Left cardiac atrium (tissue), 4 donors: ENCODE measurements at places on chromosomes 13 and 19. TPM values are rescaled to one million over a fixed set of nuclear protein-coding genes. Genes with fewer than 3 reads are reported as not detected.

GRCh38 chr19:51503286-51503817 is 1.8 kb upstream of the SIGLEC12 start:
- no peak for DNase-seq

- DNase-seq = no peak
These were observed 560 bp downstream of the NDUFA7 start for GRCh38 chr19:8320564-8321066.

GRCh38 chr13:26680123-26680450 is 80.5 kb downstream of the GPR12 start:
- no peak for DNase-seq

DNA sequence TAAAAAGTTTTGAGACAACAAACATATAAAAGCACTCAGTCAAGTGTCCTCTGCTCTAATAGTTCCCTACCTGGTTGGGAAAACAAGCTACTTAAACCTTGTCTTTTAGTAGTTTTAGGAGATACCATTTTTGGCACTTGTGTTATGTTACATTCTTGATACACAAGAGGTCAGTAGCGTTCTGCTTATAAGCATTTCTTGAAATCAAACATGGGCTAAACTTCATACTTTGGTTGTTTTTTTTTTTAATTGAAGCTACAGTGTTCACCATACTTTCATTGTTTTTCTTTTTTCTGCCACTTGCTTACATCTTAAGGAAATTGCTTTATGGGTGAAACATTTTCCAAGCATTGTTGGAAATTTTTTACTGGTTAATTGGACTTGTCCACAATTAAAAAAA is 12.9 kb downstream of the NHLRC3 start:
- no peak for DNase-seq

DNA sequence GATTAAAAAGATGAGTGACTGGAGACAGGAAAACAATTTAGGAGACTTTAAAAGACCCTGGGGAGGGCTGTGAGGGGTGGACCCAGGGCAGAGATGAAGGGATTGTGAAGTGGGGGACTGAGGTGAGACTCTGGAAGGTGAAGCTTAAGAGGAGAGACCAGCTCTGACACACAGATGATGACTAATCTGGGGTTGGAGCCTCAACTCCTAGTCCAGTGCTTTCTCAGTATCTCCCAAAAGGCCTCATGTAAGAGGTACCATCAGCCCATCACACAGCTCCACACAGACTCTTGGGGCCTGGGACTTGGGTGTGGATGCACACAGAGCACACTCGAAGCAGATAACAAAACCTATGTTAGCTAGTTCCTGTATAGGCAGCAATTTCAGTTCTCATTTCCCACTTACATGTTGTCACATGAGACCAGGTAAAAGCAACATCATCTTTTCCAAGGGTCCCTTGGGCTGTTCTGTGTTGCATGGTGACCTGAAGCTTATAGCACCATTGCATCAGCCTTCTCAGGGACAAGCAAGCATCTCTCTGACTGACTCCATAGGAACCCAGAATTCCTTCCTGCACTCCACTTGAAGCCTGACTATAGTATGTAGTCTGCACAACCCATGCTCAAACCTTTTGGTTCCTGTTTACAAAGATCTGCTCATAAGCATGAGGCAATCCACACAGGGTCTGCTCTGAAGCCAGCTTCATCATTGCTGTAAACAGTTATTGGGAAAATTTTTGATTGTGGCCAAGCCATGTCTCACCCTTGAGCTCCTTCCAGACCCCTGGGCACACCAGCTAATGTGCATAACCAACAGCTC is 88.6 kb upstream of the MYCBP2 start:
- no peak for DNase-seq

DNA sequence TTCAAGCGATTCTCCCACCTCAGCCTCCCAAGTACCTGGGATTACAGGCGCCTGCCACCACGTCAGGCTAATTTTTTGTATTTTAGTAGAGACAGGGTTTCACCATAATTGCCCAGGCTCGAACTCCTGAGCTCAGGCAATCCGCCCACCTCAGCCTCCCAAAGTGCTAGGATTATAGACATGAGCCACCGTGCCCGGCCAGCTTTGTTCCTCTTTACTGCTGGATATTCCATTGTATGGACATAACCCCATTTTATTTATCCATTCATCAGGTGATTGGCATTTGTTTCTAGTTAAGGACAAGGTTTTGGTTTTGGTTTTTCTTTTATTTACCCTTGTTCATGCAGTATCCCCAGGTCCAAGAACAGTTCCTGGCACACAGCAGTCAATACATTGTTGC is 4.1 kb upstream of the RPS9 start:
- DNase-seq = no peak

DNA sequence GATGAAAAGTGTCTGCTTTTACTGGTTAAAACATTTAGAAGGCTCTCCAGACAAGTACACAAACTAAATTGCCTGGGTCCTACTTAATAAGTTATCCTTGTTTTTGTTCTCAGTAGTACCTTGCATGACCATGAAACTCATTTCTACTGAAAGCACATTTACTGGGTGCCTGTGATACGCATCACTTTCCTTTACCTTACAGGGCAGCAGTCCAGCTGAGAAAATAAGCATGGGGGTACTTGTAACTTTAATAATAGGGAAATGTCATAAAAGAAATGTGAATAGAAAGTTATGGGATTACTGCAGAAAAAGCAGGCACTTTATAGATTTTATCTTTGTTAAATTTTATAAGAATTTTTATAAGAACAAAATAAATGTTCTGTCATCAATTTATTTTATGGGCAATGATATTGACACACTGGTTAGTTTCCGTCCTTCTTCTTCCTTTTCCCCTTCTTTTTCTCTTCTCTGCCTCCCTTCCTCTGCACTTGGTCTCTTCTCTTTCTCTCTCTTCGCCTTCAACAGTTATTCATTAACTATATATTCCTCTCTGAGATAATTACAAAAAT is 107.3 kb upstream of the AKAP11 start:
- DNase-seq = no peak

- DNase-seq = no peak
These were observed 20.3 kb upstream of the CEACAM1 start for GRCh38 chr19:42548552-42548951.

- DNase-seq = no peak
These were observed 5.9 kb downstream of the DAND5 start for GRCh38 chr19:12975221-12975741.

GRCh38 chr19:12786141-12786870 is 5.0 kb upstream of the JUNB start:
- peak; percentile 72 for DNase-seq

DNA sequence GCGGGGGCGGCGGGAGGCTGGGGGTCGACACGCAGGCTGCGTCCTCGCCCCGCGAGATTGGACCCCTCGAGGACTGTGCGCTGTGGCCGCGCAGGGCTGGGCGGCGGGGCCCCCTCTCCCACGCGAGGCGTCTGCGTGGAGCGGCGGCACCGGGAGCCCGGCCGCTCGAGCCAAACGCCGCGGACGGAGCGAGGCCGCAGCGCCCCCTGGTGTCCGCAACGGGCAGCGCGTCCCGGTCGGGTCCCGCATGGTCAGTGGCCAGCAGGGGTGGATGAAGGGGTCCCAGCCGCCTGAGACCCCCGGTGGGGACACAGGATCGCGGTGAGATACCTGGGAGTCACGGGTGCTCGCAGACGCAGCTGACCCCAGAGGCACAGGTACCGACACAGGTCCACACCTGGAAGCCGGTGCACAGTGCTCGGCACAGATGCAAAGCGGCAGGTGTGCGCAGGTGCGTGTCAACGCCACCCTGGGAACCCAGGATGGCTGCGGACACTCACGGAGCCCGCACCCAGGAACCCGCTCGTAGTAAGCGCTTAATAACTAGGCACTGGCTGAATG is 2.1 kb upstream of the CIRBP start:
- peak; percentile 77 for DNase-seq

DNA sequence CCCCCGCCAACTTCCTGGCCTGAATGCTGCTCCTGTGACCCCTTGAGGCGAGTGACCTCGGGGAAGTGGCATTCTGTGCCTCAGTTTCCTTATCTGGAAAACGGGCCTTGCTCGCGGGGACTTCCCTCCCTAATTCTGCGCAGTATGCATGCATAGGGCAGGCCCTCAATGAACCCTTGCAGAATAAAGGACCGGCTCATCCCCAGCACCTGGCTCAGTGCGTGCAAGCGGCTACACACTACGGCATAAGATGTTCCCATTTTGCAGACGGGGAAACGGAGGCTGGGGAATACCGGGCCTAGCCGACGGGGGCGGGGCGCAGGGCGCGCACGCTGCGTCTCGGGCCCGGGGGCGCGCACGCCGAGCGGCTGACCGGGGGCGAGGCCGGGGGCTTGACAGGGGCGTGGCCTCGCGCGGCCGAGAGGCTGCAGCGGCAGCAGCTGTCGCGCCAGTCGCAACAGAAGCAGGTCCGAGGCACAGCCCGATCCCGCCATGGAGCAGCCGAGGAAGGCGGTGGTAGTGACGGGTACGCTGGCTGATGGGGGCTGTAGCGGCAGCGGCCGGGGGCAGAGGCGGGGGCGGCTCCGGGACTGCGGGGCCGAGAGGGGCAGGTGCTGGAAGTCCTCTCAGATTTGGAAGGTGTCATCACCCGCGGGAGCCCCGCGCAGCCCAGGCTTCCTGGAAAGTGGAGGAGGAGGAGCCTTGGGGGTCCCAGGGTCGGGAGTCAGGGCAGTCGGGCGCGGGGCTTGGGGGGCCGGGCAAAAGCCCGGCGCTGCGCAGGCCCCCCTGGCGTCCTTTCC is at the start of gene PGPEP1:
Gene PGPEP1 (plus strand): TSS at position 409 of the 800 bp plus-strand sequence. CDS start 84 bp downstream, at position 493.
- DNase-seq = peak; percentile 80

- no peak for DNase-seq
These were observed 179.8 kb downstream of the PRR20E start for GRCh38 chr13:57346786-57347185.

- DNase-seq = no peak
These were observed 502 bp downstream of the VRK3 start for GRCh38 chr19:50024719-50025021.

- DNase-seq = no peak
These were observed 9.8 kb upstream of the ZSCAN5A start for GRCh38 chr19:56324436-56324835.

- DNase-seq = peak; percentile 54
These were observed 20.4 kb upstream of the ZNF91 start for GRCh38 chr19:23415561-23416191.

GRCh38 chr19:58229255-58229639 is 533 bp downstream of the ZNF544 start:
- DNase-seq = no peak

- no peak for DNase-seq
These were observed 107.2 kb downstream of the NALCN start for GRCh38 chr13:101309014-101309619.

GRCh38 chr13:59461411-59461810 is 702.3 kb downstream of the DIAPH3 start:
- no peak for DNase-seq

- DNase-seq = no peak
These were observed 975.5 kb downstream of the OLFM4 start for GRCh38 chr13:54004026-54004699.

DNA sequence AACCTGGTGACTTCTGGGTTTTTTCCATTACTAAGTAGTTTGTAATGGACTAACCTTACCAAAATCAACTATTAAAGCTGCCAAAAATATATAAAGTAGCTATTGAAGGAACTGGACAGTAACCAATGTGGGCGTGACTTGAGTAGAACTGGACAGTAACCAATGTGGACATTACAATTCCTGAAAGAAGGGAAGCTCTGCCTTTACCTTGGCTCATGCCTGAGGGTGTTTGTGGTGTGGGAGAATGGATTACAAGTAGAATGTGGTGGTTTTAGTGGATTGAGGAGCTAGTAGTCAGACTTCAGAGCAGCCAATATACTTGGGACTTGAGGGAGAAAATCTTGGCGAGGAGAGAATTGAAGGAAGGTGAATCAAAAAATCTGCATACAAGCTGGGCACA is 17.5 kb downstream of the LRRC63 start:
- DNase-seq = no peak

DNA sequence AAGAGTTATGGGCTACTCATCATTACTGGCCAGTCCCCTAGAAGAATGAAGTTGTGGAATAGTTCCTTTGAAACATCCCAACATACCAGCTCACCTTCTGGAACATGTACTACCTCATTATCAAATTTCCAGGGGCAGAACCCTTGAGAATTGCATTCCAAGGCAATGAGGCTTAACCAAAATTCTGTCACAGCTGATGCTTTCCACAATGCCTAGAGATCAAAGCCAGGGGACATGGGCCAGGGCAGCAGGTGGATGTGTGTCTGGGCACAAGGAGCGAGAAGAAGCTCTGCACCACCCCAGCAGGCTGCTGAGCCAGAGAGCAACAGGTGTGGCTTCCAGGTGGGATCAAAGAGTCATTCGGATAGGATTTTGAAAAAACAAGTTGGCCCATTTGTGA is 362.1 kb downstream of the EFNB2 start:
- DNase-seq = no peak

DNA sequence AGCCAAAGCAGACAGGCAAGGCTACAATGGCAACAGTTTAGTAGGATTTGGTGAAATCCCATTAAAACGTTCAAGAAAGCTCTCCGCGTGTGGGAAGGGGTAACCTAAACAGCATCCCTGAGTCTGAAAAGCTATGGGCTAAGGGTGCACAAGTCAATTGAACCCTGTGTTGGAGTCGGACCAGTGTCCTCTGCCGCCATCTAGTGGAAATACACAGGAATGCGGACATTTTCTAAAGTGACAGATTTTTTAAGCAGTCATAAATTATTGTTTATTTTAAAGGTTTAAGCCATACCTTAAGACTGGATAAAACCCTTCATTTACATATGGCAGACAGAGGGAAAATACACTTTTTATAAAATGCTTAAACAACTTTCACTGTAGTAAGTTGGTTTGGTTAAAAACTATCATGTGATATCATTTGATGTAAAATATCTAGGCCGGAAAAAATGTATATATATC is 26.5 kb upstream of the LSM14A start:
- DNase-seq = peak; percentile 33

GRCh38 chr13:21938168-21938567 is 267.3 kb downstream of the FGF9 start:
- no peak for DNase-seq

DNA sequence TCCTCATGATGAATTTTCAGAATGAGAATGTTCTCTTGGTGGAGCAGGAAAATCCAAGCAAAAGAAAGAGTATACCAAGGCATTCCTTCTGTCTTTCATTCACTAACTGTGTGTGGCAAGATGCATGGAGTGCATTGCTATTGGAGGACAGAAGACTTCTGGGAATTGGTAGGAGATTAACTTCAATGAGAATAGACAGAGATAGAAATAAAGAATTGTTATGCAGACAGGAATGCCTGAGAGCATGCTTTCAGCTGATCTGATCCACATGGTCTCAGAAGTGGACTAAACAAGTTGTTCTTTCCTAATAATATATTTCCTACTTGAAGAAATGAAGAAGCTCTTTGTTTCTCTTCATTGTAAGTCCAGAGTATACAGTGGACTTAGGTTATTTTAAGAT is 303.6 kb downstream of the MYO16 start:
- DNase-seq = no peak

Gene C1QTNF9B
- 1.3 TPM for total RNA-seq

Gene HNRNPUL1
- total RNA-seq = 116 TPM

Gene KLK14
- total RNA-seq = 0.21 TPM

Gene NOTCH3
- total RNA-seq = 34.4 TPM

Gene NXNL1
- 0.56 TPM for total RNA-seq

Gene APOC4
- not detected for total RNA-seq

Gene PTH2
- total RNA-seq = not detected

Gene RASGRP4
- 1.8 TPM for total RNA-seq

Gene SHISA7
- total RNA-seq = not detected

Gene NCR1
- total RNA-seq = not detected

Gene GPR4
- total RNA-seq = 17.7 TPM

Gene FGF21
- total RNA-seq = not detected

Gene SULT2A1
- not detected for total RNA-seq

Gene CEBPA
- total RNA-seq = 41.8 TPM
